Activated CD8-positive, alpha-beta memory T cell treated with anti-CD3 and anti-CD28 coated beads for 1 hour (primary cell): ENCODE measurements at places on chromosomes 5 and 9.

DNA sequence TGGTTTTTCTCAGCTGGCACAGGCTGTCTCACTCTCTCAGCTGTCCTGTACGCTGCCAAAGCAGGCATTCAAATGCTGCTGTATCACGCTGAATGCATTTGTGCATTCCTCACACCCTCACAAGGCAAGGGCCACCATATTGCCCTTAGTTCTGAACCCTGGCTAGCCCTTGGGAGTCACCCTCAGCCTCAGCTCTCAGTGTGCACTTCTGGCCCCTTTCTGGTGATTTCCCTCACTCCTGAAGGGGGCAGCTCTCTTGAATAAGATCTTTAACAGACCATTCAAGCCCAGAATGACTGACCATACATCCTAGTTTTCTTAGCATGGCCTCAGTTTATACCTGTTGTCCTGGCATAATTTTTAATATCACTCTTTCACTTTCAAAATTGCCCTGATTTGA is 84.3 kb downstream of the HTR1A start:
- DNase-seq, result no peak

DNA sequence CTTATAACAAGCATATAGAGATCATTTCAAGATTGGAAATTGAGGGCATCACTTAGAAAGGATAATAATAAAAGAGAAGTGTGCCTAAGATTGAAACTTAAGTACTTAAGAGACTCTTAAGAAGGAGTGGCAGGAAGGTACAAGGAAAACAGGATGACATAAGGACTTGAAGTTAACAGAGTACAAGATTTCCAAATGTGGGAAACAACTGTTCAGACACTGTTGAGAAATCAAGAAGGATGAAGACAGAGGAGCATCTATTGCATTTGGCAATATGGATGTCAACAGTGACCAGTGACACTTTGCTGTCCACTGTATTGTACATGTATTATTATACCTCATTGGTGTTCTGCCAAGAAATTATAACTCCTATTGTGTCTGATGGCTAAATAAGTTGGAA is 157.8 kb upstream of the PTGER4 start:
- DNase-seq, result no peak

- no peak for DNase-seq
Measured at GRCh38 chr5:59036274-59036961, 453.5 kb downstream of the RAB3C start.

GRCh38 chr9:127717766-127718165 is 1.9 kb downstream of the TTC16 start:
- no peak for DNase-seq

DNA sequence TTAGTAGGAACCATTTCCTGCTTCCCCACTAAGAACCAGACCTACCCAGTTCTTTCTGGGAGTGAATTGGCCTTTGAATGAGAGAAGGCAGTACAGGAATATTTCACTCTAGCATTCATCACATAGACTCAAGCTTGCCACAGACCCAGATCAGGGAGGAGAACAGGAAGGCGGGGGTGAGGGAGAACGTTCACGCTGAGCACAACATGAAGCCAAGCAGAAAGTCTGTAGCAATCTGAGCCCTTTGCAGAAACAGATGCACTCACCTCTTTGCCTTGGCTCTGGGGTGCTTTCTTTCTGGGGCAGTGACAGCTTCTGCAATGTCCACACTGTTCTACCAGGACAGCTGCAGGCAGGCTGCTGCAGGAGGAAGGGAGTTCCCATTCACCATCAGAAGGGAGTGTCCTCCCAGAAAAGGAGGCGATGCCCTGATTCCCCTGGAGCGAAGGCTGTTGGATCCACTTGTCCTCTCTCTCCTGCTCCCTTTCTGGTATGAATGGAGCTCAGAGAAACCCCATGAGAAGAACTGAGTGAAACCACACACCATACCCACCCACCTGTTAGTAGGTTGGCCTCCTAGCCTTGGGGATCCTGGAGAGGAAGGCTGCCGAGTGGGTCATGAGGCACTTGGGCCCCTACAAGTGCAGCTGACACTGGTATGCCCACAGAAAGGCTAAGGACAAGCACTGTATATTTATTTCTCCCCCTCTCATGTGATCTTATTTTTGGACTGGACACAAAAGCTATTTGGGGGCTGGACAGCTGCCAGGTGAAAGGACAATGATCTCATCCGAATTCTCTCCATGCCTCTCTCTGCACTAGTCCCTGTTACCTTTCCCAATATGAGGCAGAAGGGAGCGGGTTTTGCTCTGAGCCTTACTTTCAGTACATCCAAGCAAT is 11.7 kb upstream of the FGF1 start:
- no peak for DNase-seq

DNA sequence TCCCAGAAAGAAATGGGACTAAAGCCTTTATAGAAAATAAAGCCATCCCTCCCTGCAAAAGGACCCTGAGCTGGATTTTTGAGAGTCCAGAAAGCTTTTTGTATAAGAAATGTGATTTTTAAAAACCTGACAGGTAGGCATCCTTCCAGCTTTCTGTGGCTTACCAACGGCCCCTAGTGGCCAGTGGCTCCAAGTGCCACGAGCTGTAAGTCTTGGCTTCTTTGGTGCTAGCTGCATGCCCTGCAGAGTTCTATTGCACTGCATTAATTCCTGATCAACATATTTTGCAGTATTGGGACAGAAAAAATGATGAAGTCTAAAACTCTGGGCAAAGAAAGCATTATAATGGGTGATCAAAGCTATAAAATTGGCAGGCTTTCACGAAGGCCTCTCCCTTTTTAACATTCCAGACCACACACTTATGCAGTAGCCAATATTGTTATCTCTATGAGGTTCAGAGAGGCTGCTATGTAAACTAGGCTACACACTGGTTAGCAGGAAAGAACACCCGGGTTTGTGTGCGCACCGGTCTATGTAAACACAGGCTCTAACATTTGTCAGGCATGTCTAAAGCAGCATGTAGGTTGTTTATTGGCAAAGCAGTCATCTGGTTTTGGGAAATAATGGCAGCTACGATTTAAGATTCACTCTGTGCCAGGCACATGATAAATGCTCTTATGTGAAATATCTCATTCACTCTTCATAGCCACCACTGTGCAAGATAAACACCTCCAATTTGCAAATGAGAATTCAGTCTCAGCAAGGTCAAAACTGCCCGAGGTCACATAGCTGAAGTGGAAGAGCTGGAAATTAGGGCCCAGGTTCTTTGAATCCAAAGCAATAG is 55.2 kb downstream of the NMUR2 start:
- no peak for DNase-seq

DNA sequence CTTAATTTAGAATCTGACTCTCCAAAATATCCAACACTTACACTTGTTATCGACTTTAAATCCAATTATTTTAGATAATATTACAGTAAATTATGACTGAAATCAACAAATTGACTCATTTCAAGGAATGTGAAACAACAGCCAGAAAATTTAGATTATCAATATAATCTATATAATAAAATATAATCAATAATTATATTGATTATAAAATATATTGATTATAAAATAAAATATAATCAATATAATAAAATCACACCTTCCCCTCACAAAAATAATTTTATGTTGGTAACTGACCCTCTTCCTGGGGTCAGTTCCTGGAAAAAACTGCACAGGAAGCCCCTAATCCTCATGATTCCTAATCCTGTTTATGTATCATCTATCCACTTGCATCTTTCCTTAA is 91.1 kb downstream of the CEMIP2 start:
- DNase-seq, result no peak

DNA sequence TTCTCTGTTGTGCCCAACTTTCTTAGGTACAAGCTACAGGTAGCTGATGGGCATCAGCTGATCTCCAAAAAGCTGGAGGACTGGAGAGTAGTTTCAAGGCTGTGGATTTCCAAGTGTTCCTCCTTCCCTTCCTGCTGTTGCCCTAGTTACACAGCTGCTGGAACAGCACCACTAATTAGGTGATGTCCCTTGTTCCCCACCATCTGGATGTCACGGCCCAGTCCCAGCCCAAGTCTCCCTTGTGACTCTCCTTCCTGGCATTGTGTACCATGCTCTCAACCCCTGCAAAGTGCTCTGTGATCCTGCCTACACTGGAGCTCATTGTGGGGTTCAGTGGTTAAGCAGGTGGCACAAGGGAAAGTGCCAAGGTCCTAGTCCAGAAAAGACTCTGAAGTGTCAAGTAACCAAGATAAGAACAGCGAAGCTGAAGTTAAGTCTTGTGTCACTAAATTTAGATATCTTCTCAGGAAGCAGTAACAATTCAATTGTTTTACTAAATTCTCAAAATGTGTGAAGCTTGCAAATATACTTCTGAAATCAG is 604.5 kb downstream of the ISL1 start:
- DNase-seq, result no peak

DNA sequence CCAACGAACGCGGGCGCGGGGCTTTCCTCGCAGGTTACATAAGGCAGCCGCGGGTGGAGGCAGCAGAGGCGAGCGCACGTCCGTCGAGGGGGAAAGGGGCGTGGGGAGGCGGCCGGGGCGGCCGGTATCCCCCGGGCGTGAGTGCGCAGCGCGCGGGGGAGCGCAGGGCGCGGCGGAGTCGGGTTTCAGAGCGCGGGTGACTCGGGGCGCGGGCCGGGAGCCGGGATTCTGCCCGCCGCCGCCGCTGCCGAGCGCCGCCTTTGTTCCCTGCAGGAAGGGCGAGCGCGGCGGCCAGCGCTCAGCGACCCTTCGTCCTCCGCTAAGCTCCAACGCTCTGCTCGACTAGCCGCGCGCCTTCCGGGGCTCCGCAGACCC is at the start of gene COL15A1:
Gene COL15A1, plus strand, starts transcription at position 226 of the 375 bp plus-strand sequence. CDS start 155 bp downstream, outside the sequence.
- DNase-seq, result no peak

DNA sequence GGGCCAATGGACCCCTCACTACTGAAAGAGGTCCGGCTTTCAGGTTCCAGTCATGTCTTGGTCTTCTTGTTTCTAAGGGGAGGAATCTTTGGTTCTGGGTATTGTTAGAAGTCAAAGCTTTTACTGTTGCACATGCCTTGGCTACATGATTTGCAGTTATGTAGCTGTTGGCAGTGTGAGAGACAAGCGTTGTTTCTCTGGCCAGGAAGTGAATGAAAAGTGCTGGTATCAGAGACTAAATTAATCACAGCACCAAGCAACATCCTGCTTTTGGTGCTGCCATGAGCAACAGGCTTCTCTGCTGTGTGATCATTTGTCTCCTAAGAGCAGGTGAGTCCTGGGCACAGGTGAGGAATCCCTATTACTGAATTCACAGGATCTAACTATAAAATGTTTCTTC is 100.1 kb upstream of the PRSS3 start:
- DNase-seq, result no peak

- no peak for DNase-seq
Measured at GRCh38 chr5:115375893-115376292, 79.4 kb upstream of the CCDC112 start.

GRCh38 chr9:111974092-111974681 is 77.6 kb downstream of the UGCG start:
- no peak for DNase-seq

DNA sequence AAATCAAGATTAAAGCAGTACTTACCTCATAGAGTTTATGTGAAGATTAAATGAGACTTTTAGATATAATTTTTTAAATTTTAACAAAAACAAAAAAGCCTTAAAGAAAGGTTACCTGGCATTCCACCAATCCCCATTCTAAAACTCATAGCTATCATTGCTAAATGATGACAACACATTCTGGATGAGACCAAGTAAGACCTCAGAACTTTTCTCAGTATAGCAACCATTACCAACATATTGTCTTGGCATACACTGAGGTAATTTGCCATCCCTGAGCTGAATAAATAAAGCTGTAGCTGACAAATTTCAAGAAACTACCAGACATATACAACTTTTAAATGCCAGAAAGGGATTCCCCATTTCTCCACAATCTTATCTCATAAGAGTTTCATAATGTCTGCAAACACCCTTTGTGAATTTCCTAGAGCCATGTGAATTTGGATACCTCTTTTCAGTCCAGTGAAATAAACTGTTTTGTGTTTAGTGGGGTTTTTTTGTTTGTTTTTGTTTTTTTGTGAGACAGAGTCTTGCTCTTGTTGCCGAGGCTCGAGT is 29.5 kb downstream of the RANBP3L start:
- DNase-seq, result no peak

DNA sequence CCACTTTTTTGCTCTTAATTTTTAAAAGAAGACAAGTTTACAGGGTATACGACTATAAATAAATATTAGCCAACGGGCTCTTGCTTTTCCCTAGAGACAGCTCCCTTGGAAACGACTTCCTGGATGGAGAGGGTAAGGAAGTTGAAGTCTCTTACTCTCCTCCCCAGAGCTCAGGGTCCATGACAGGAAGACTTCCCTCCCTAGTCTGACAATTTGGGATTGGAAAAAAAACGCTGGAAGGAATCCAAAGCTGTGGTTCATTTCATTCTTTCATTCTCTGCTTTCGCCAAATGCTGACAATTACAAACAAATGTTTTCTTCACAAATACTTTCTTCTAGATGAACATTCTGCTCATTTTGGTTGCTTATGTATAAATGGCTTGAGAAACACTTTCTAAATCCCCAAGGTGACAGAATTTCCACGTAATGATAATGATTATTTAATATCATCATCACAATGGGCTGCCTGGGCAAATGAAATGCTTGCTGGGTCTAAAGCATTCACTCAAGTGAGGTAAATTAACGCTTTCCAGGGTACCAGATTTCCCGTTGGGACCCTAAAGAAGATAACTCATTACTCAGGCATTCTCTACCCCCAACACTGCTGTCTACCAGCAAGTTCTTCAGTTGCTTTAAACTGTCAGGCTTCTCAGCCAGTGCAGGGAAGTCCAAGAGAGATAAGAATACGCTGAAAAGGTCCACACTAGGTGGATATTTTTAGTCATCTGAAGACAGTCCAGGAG is 139.8 kb upstream of the SLC30A5 start:
- DNase-seq, result no peak

DNA sequence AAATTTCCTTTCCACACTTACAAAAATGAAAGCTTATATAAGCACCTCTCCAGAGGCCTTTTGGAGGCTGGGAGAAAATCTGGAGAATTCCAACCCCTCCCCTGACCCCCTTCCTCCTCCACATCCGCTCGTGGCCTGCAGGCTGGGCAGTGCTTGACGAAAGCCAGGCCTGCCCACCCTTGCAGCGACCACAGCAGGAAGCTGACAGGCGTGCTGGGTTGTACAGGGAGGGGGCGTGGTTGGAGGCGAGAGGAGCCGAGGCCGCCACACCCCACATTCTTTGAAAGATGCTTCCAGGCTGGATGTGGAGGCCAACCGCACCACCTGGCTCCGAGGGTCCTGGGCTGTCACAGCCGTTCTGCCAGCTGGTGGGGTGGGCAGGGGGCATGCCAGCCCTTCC is 47.8 kb upstream of the IER5L start:
- DNase-seq, result no peak

GRCh38 chr9:112283582-112284253 is 49.7 kb downstream of the PTBP3 start:
- DNase-seq, result no peak

- DNase-seq, result no peak
Measured at GRCh38 chr5:31408814-31409213, 123.1 kb downstream of the DROSHA start.
